T47D (cell line): ENCODE measurements at places on chromosomes 5 and 9.

DNA sequence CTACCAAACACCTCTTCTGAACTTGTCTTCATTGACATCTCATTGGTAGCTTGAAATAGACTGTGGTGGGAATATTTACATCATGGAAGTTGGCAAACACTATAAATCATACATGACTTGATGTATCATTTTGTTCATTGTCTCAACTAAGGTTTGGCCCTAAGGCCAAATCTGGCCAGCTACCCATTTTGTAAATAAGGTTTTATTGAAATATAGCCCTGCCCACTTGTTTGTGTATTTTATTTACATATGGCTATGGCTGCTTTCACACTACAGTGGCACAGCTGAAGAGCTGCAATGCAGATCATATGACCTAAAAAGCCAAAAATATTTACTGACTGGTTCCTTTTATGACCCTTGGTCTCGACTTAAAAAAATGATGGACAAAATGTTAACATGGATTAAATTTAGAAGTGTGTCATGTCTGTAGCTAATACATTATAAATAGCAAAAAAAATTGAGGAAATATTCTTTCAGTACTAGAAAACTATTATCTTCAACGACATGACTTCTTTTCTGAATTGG is 22.1 kb downstream of the FAM240B start:
- peak; percentile 34 for DNase-seq

GRCh38 chr9:91948597-91949391 is 1.2 kb downstream of the ROR2 start:
- DNase-seq: peak; percentile 70

- no peak for DNase-seq
Observed at GRCh38 chr5:90612919-90613318, 54.3 kb downstream of the ADGRV1 start.

GRCh38 chr9:132622159-132622558 is 39.8 kb downstream of the BARHL1 start:
- no peak for DNase-seq

DNA sequence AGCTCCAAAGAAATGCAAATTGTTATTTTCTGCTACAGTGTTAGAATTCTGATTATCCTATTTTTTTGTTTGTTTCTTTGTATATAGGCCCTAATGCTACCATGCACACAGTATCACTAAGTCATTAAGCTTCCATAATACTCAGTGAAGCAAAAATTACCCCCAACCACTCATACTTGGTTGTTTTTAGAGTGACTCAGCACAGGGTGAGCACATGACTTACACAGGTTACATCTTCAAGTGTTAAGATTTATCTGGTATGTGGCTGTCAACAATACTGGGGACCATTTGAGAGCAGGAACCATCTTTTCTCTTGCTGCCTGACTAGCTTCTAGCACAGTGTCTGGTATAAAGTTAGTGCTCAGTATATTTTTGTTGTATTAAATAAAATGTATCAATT is 255.8 kb upstream of the SLC24A2 start:
- DNase-seq: no peak

GRCh38 chr9:114027159-114027862 is 50.8 kb downstream of the AMBP start:
- no peak for DNase-seq

DNA sequence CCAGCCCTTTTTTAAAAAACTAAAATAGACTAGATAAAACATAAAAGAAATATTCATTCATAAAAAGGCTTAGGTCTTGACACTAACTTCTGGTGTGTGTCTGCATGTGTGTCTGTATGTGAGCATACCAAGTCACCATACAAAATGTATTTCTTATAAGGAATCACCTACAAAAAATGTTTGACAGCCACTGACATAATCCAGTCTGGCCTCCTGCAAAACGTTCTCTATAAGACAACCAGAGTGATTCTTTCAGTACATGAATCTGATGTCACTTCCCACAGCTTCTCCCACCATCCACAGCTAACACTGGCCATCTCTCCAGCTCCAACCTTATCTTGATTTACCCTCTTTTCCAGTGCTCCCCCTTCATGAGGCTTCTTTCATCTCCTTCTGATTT is 192.3 kb downstream of the TLE1 start:
- no peak for DNase-seq

DNA sequence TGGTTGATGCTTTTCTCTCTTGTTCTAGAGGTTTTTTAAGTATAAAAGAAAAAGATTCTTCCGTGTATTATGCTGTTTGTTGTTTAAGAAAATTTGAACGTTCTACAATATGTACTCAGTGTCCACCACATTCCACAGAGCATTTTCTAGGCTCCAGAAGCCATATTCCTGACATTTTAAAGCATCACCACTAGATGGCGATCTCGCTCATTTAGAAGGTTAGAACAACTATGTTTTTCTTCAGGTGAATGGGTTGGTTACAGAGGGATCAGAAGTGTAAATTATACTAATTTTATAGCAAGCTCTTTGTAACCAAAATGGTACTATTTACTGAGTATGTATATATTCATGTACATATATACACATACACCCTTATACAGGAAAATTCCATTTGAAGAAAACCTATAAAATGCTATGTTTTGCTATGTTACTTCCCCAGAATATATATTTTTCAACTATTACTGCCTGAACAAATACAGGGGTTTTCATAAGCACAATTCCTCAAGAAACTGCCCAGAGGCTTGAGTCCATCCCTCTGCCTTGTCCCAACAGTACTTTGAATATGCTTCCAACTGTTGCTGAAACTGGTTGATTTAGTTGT is 284.3 kb downstream of the CCDC171 start:
- DNase-seq: peak; percentile 23

DNA sequence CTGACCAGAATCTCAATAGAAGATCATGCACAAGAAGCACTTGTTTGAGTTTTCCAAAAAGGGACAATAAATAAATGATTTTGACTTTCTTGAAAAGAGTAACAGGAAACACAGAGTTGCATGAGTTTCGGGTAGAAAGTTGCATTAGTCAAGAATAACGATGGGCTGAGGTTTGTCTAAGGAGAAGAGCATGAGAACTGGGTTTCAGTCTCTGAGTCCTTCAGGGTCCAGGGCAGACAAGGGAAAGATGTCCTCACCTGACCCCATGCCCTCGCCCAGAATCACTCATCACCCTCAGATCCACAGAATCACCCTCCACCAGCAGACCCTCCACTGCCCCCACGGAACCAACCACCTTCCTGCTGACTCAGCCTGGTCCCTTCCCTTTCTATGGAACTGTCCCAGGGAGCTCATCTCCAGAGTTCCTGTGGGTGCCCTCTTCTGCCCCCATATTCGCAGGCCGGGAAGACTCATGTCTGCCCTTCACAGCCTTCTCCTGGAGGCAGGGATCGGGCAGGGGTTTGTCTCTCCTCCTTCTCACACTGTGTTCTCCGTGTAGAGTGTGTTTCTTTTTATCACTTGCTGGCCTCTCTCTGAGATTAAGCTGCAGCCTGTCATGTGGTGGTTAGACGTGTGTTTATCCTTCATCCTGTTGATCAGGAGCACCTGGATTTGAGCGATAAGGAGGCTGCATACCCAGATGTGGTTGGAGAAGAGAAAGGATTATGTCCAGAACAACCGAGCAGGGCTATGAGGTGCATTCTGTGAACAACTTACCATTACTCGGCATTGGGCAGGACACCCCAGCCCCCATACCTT is 442.6 kb downstream of the MAT2B start:
- no peak for DNase-seq

DNA sequence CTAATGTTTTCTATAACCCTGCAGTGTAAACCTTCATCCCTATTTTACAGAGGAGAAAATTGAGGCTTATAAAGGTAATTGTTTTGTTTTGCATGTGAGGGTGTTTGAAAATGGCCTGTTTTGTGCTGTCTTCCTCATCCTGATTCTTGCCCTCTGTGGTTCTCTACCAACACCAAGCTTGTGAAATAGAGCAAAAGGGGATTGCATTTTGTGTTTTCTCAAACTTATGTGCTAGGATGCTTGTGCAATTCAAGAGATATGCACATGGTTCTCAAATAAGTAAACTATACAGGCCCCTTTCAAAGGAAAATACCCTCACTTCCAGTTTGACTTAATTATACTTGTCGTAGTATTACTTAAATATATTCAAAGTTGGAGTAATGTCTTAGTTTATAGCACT is 17.2 kb downstream of the PAM start:
- DNase-seq: no peak

- no peak for DNase-seq
Observed at GRCh38 chr5:88825584-88826315, 57.2 kb downstream of the MEF2C start.

- no peak for DNase-seq
Observed at GRCh38 chr5:167702014-167702413, 589.4 kb upstream of the WWC1 start.

GRCh38 chr9:136031741-136032730 is 63.1 kb downstream of the NACC2 start:
- no peak for DNase-seq

DNA sequence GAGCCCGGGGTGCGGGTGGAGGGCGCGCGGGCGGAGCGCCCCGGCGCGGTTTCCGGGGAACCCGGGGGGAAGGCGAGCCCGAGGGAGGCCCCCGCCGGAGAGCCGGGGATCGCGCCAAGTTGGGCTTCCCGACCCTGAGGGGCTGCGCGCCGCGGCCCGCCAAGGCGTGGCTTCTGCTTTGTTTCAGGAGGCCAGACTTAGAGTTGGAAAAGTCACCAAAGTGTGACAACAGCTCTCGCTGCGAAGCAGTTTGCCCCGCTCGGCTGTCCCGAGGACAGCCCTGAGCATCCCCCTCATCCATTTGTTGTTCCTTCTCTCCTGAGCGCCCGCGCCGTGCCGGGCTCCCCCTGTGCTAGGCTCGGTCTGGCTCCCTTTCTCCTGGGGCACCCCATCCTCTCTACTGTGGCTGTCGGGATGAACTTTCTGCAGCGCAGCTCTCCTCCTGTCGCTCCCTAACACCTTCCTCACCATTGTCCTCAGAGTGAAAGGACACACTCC is 410 bp downstream of the GLIPR2 start:
- no peak for DNase-seq
